ENCODE measurements at places on chromosomes 7 and 10.

- no peak for DNase-seq
These were observed 437.8 kb downstream of the PLXDC2 start for GRCh38 chr10:20254078-20254477.

DNA sequence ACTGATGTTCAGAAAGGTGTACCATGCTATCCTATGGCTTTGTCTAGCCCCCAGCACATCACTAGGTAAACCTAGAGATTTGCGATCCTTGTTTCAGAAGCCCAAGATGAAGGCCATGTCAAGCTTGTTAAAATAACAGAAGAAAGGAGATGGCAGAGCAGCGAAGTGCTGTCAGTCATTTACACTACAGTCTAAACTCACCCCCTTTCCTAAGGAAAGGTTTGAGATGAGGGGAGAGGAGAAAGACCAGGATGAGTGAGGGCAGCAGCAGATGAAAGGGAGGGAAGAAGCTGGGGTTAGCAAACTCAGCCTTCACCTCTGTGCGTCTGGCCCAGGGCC, 74.8 kb downstream of the PROSER2 start:
- DNase-seq, result no peak

GRCh38 chr7:25361387-25361786, 133.1 kb upstream of the NPVF start:
- DNase-seq, result no peak

DNA sequence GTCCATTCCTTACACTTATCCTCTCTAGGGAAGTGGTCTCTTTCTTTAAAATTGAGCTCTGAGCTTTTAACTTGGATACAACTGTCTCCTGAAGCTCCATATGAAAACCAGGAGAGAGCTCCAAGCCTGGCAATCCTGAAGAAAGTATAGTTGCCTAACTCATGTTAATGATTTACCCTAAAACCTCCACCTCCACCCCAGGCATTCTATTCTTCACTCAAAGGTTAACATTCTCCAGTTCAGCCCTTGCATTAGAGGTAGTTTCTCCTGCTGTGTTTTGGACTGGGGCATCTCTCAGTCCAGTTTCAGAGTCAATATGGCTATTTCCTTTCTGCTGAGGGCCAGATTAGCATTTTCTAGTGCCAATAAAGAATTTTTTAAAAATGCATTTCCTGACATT, 195.5 kb downstream of the SLC25A13 start:
- DNase-seq, result no peak

GRCh38 chr10:131857156-131858117, 43.4 kb upstream of the PPP2R2D start:
- no peak for DNase-seq
